ELR (cell line): ENCODE measurements at places on chromosomes 13 and 19.

DNA sequence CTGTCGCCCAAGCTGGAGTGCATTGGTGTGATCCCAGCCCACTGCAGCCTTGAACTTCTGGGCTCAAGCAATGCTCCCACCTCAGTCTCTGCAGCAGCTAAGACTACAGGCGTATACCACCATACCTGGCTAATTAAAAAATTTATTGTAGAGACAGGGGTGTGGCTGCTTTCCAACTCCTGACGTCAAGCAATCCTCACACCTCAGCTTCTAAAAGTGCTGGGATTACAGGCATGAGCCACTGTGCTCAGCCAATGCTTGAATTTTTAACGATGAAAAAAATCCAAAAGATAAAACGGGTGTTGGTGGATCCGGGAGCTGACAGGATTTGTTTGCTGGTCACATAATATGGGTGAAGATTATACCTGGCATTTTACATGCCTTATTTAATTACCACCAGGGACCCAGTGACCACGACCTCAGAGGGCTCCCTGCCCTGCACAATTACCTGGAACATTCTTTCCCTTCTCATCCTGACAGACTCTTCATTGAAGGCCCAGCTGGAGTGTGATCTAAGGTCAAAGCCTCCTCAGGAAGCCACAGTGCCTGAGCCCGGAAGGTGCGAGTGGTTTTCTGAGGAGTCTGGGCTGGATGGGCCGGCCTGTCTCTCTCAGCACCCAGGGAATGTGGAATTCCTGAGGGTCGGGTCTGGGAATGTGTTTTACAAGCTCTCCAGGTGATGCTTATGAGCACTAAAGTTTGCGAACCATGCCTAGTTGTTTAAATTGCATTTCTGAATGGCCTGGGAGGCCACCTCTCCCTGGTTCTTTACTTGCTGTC lies 193.3 kb downstream of the USP12 start:
- DNase-seq = no peak

- no peak for DNase-seq
These were observed 194.7 kb downstream of the B3GLCT start for GRCh38 chr13:31394506-31394905.

- no peak for DNase-seq
These were observed 4.1 kb downstream of the HMG20B start for GRCh38 chr19:3576696-3577443.

- DNase-seq = no peak
These were observed 66.9 kb downstream of the NHLRC3 start for GRCh38 chr13:39105110-39105509.

GRCh38 chr19:51317376-51317775 lies 5.9 kb downstream of the IGLON5 start:
- DNase-seq = no peak

- DNase-seq = no peak
These were observed 89.0 kb downstream of the TEX29 start for GRCh38 chr13:111409413-111409812.

DNA sequence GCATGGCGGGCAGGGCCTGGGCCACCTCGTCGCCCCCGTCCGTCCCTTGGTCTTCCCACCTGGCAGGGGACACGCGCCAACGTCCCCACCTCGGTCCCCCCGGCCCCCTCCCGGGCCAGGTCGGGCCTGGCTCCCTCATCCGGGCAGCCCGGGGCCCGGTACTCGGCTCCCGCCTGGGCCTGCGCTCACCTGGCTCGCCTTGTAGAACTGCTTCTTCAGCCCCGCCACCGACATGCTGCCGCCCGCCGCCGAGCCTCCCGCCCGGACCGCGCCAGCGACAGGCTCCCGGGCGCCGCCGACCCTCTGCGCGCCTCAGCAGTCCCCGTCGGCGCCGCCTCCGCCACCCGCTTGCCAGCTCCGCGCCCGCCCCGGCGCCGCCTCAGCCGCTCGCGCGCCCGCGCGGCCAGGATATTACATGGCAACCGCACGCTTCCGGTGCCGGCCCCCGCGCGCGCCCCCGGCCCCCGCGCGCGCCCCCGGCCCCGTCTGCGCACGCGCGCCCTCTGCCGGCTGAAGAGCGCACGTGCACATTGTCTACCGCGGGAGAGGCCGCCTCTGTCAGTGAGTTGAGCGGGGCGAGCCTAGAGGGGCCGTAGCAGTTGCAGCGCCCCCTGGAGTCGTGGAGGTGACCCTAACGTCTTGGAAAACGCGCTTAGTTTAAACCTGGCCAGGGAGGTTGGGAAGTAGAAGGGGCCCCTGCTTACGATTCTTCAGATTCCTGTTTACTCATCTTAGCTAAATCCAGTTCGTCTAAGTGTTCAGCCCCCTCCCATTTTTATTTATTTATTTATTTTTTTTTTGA lies at the start of gene SH3GL1:
SH3GL1 (minus strand) TSS at position 413 of the 802 bp plus-strand sequence; CDS start at position 234, 179 bp downstream.
- DNase-seq = peak; percentile 92

DNA sequence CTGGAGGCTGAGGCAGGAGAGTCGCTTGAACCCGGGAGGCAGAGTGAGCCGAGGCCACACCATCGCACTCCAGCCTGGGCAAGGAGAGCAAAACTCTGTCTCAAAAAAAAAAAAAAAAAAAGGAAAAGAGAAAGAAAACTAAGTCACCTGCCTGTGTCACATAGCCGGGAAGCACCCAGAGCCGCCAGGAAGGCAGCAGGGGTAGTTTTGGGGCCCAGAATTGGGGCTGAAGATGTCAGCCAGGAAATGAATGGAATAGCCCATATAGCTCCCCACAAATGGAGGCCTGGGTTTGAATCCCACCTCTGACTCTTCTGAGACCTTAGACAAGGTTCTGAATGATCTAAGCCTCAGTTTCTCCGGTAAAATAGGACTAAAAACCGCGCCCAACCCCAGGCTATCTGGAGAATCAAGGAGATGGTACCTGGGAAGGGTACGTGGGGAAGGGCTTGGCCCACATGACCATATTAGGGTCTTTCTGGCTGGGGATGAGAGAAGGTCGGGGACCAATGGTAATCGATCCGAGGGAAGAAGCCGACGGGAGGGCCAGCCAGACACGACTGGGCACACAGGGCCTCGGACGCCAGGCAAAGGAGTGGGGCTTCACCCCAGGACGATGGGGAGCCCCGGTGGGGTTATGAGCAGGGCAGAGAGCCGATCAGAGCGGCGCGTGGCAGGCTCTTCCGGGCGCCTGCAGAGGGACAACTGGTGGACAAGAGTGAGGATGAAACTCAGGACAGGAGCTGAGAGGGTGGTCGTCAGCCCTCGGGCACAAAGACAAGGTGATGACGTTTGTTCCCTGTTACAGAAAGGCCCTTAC lies 14.4 kb downstream of the CCDC124 start:
- DNase-seq = no peak

DNA sequence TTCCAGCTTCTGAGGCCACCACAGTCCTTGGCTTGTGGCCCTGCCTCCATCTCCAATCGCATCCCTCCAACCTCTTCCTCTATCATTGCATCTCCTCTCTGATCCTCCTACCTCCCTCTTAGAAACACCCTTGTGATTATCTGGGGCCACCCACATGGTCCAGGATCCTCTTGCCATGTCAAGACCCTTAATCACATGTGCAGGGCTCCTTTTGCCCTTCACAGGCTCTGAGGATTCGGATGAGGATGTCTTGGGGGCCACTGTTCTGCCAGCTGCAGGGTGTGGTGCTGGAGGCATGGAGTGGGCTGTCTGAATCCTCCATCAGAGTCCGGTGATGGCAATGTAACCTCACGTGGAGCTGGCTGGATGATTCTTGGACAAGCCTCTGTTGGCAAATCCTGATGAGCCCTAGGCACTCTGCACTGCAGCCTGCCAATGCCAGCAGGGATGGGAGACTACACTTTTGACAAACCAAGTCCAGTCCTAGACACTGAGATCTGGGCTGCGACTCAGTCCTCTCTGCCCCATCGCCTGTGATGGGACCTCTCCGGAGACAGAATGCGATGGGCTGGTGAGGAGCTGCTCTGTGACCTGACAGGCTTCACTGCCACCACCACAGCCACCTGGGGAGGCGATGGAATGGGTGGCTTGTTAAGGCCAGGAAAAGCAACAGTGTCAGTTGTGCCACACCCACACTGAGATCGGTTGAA lies 61.2 kb downstream of the CCDC70 start:
- DNase-seq = no peak

- no peak for DNase-seq
These were observed 46.1 kb downstream of the TMED1 start for GRCh38 chr19:10789866-10790265.

DNA sequence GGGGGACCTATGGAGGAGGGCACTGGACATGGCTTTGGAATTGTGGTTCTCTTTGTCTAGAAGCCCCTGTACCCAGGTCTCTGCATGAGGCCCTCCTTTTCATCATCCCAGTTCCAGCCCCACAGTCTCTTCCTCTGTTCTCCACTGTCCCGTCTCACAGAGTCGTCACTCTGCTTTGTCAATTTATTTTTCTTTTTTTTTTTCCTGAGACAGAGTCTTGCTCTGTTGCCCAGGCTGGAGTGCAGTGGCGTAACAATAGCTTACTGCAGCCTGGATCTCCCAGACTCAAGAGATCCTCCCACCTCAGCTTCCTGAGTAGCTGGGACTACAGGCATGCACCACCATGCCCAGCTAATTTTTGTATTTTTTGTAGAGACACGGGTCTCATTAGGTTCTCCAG lies 619 bp upstream of the EXOC3L2 start:
- DNase-seq = no peak
